CD4-positive, alpha-beta T cell treated with Interleukin-1 beta for 1 hour (primary cell): ENCODE measurements at places on chromosomes 2 and 18.
A peak's percentile ranks its signal among the peaks of the same experiment; 100 is the strongest.

DNA sequence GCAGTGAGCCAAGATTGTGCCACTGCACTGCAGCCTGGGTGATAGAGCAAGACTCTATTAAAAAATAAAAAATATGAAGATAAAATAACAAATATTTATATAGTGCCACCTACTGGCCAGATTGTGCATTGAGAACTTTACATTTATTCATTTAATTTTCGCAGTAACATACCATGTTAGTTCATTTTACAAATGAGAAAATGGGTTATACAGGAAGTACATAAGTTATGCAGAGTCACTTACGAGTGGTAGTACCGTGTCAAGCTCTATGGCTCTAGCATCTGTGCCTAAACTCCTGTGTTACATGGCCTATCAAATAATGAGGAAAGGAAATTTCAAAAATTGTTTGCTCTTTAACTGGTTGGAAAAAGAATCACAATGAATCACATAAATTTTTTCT, 27.9 kb downstream of the RIF1 start:
- DNase-seq, result peak; percentile 40

DNA sequence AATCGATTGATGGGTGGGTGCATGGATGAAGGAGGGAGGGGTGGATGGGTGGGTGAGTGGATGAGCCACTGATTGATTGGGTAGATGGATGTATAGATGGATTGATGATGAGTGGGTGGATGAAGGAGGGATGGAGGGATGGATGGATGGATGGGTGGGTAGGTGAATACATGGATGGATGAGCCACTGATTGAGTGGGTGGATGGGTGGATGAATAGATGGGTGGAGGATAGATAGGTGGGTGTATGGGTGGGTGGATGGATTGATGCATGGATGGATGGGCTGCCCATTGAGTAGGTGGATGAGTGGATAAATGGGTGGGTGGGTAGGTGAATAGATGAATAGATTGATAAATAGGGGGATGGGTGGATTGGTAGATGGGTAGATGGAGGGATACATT, 30.9 kb downstream of the MLPH start:
- DNase-seq, result no peak

DNA sequence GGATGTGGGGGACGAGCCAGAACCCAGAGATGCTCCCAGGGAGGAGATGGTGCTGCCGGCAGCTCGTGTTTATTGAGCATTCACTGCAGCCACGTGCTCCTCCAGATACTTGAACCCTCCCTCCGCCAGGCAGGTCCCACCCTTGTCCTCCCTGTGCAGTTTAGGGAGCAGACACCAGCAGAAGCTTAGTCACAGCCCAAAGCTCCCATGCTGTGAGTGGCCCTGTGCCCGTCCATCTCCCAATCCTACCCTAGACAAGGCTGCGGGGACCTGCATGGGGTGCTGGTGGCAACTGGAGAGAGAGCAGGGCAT, 176.5 kb upstream of the COPS8 start:
- no peak for DNase-seq

- DNase-seq, result no peak
These were observed 38.2 kb downstream of the EFEMP1 start for GRCh38 chr2:55885127-55885943.

DNA sequence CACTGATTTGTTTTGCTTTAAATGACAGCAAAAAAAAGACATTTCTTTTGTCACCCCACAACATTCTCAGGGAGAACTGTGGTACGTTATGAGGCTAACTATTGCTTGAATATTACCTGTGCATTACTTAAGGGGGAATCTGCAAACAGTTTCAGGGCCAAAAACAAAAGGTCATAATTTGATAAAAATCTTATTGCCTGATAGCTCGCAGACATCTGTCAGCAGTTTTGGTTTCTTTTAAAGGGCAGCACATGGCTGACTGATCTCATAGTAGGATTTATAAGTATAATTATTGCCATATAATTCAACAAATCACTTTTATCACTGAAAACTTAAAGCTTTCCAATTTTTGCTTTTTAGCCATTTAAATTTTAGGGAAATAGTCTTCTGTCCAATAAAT, 226.4 kb upstream of the VWC2L start:
- DNase-seq, result no peak

DNA sequence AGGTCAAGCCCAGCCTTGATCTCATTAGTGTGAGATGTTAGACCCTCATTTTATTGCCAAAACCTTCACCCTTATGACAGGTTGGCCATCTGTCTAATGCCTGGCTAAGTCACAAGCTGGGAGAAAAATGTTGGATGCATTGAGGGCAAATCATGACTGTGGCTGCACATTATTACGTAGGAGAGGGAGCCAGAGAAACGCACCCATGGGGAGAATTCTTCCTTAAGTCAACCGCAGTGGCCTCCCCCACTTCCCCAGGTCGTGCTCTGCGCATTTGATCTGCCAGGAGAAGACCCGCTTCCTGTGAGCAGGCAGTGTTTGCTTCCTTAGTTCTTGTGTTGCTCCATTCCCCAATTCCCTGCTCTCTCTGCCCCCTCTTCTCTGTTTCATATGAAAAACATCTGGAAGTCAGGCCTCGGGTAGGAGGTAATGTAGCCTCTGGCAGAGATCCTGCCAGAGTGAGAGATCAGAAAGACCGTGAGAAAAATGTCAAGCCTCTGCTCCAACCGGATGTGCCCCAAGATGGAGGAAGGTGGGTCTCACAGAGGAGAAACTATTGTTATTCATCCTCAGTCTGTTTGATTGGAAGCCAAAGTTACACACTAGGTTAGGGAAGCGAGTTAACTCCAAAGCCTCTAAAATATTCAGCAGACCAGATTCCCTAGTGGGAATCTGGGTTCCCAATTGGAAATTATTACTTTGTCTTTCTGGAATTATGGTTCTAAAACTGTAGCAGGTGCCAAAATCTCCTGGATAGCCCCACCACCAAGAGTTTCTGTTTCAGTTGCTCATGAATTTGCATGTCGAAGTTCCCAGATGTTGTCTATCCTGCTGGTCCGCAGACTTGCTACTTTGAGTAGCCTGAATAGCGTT, 144.3 kb upstream of the PELI1 start:
- no peak for DNase-seq

DNA sequence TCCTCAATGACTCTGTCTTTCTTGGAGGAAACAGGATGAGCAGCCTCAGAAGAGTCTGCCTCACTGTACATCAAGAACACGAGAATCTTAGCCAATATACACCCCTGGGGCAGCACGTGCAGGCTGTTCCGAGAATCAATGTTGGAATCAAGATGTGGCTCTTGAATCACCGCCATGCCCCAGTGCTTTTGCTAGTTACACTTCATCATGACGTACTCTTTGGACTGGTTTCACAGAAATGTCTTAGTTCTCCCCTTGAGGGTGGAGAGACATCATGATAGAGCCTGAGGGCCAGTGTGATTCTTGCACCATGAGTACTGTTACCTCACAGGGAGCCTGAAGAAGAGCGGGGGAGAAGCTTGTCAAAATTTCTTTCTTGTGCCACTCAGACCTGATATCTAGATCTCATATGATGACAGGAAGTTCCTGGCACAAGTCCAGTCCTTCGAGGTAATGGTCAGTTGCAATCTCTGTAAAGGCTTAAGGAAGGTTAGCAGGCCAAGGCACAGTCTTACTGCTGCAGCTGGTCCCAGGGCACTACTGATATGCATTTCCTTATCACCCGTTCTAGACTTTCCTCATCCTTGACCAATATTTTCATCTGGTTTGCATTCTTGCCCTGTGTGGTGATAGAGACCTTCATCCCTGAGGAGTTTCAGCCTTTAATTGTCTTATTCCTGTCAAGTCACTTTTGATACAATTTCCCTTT, 28.2 kb upstream of the STAT4 start:
- no peak for DNase-seq

DNA sequence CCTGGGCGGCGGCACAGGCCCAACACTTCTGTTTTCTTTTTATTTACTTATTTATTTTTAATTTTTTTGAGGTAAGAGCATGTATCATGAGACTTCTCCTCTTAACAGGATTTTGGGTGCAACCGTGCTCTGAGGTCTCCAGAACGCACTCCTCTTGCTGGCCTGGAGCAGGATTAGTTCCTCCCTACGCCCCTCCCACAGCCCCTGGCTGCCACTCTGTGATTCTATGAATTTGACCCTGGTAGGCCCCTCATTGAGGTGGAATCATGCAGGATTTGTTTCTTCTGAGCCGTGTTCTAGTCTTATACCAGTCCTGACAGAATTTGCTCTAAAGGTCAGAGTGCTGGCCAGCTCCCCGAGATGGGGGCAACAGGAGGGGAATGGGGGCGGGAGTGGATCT, 106.5 kb upstream of the HS6ST1 start:
- DNase-seq, result no peak

DNA sequence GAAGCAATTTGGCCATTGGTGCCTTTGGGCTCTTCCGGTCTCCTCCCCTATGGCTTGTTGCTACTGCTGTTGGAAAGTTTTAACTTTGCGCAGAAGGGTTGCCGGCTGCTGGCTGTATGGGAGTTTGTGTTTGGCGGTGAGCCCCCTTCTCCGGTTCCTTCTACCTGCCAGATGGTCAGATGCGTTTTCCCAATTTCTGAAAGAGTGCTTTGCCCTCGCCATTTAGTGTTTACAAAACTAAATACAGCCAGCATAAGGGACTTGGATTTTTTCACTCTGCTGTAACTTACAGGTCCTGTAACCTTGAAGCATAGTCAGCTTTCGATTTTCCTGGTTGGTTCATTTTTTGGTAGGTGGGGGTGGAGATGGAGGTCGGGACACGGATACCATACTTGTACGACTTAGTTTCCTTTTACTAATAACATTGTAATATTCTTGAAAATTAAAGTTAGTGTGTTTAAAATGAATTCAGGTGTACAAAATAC, 604 bp downstream of the COQ10B start:
- no peak for DNase-seq

GRCh38 chr2:18752667-18753422, 163.5 kb upstream of the NT5C1B start:
- no peak for DNase-seq

DNA sequence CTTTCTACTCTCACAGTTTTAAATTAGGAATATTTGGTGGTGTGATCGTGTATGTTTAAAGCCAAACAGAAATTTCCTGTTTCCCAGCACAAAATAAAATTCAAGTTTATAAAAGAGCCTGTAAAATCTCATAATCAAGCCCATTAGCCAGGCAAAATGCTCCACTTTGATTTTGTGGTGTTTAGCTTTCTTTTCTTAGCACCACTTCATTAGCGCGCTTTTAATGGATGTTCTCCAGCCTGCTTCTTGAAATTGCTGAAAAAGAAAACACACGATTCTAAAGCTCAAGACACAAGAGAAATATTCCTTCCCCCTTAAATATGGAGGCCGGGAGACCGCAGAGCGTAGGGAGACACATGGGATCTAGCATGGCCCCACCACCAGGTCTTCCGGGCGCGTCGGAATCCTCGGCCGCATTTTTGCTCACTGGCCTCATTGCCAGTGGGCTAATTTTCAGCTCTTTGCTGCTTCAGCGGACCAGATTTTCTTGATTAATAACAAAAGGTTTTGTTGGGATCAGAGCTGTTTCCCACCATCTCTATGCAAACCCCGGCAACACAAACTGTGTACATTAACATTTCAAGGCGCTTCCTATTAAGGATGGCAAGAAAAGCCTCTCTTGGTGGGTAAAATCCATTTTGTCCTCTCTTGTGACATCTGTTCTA, 40.4 kb upstream of the ID2 start:
- DNase-seq, result no peak

DNA sequence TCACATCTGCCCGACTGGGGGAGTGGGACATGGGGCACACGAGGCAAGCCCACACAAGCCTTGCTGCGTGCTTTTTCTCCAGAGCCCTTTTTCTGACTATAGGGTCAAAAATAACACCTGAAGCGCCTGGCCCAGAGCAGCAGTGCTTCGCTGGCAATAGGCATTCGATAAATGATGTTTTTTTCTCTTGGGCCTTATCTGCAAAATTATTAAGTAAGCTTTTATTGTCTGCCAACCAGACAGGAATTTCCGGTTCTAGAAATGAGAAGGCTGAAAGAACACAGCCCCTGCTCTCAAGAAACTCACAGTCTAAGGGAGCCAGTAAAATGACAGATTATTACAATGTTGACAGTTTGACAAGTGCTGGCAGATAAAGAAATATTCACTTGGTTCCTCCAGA, 2.7 kb upstream of the TMBIM1 start:
- DNase-seq, result no peak

DNA sequence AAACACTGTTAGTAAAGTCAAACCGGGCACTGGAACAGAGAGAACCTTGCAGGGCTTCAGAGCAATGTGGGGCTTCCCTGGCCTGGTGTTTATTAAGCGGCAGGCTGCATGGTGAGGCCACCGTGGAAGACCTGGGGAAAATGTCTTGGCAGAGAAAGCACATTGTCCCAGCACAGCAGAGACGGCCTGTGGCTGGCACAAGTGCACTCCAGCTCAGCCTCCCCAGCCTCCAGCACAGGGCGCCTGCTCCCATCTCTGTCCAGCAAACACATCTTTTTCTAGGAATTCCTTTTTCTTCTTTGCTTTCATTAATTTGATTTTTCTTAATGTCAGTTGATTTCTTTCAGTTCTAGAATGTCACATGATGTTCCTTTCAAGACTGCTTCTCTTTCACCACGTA, 138.2 kb upstream of the NFATC1 start:
- DNase-seq, result no peak

DNA sequence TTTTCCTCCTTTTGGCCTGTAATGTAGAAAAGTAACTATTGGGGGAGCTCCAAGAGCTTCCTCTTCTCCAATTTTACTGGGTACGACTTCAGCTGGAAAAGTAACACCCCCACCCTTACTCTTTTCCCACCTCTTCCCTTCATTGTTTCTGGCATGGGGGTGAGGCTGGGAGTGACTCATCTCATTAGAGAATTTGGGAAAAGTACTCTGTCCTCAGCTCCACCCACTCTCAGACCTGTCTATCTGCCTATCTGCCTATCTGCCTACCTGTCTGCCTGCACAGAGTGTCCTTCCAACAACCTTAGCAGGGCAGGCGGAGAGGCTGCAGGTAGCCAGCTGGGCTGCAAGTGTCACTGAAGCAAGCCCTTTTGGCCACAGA, 93.6 kb downstream of the EPHA4 start:
- no peak for DNase-seq

GRCh38 chr2:212157012-212157411, 381.6 kb downstream of the ERBB4 start:
- DNase-seq, result no peak

DNA sequence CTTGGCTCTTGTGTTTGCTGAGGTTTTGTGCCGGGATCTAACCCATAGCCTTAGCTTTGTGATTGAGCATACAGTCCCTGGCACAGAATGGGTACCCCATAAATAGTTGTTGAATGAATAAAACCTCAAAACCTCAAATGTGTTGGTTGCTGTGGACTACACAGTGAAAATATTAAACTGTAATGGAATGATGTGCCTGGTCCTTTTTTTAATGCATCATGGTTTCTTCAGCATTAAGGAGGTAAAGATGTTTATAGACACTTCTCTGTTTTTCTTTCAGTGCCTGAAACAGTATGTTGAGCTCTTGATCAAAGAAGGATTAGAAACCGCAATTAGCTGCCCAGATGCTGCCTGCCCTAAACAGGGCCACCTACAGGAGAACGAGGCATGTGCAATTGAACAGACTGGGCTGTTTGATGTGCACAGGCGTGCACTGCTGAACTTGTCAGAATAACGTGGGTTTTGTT, 97.0 kb downstream of the RNF144A start:
- DNase-seq, result peak; percentile 47
